ENCODE measurements at places on chromosomes 7 and 10.

GRCh38 chr7:102891693-102892261, 21.0 kb upstream of the LRRC17 start:
- peak; percentile 83 for DNase-seq

DNA sequence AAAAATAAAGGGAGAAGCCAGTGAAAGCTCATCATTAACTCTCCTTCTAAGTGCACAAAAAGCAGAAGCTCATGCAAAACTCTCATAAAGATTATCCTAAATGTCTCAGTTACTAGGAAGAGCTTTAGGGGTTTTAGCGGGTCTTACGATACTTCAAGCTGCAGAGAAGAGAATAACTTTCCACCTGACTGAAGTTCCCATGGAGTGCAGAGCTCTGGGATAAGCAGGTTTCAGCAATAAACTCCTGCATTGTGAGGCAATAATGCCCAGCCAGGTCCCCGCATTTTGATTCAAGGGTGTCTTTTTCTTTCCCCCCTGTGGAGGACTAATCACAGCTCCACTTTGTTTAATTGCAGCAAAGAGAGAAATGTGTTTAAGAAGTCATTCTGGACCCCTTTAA, 241.9 kb upstream of the SP8 start:
- no peak for DNase-seq

DNA sequence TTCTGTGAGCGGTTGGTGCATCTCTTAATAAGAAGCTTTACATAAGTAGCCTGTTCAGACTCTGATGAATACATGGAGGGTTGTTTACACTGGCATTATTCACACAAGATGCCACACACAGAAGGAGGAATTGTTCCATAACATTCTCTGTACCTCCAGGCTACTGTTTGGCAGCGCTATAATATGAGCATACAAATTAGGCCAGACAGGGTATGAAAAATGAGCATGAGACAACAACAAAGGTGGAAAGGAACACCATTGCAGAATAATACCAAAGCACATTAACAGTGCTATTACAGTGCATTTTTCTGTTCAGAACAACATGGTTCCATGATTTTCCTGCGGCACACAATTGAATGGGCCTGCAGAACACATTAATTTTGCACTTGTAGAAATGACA, 417.2 kb upstream of the C7orf33 start:
- DNase-seq = no peak

DNA sequence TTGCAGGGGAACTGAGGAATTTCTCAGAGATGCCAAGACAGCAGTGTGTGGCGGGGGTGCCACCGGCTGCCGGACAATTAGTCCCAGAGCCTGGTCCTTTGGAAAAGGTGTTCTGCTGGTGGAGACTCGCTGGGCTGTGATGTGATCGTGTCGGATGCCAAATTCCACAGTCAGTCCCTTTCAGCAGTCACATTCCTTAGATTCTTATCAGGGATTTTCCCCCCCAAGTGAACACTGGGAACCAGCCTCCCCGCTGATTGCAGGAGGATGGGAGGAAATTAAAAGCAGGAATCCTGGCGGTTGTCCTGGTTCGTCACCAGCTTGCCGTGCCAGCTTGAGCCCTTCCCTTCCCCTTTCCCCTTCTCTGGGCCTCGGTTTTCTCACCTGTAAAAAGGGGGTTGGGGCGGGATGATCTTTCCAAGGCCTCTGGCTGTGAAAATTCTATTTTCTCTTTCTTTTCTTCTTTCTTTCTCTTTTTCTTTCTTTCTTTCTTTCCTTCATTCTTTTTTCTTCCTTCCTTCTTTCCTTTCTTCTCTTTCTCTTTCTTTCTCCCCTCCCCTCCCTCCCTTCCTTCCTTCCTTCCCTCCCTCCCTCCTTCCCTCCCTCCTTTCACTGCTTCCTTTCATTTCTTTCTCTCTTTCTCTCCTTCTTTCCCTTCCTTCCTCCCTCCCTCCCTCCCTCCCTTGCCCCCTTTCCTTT, 39.6 kb downstream of the COL26A1 start:
- peak; percentile 8 for DNase-seq

DNA sequence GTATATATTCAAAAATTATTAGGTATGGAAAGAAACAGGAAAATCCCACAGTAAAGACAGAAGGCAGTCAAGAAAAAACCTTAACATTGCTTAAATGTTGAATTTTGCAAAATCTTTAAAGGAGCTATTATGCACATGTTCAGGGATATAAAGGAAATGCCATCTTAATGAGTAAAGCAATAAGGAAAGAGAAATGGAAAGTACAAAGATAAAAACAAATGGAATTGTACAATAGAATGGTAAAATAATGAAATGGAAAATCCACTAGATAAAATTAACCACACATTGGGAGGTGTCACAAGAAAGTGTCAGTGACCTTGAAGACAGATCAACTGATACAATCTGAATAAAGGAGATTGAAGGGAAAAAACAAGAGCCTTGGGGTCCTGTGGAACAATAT, 82.0 kb downstream of the KIF20B start:
- no peak for DNase-seq

DNA sequence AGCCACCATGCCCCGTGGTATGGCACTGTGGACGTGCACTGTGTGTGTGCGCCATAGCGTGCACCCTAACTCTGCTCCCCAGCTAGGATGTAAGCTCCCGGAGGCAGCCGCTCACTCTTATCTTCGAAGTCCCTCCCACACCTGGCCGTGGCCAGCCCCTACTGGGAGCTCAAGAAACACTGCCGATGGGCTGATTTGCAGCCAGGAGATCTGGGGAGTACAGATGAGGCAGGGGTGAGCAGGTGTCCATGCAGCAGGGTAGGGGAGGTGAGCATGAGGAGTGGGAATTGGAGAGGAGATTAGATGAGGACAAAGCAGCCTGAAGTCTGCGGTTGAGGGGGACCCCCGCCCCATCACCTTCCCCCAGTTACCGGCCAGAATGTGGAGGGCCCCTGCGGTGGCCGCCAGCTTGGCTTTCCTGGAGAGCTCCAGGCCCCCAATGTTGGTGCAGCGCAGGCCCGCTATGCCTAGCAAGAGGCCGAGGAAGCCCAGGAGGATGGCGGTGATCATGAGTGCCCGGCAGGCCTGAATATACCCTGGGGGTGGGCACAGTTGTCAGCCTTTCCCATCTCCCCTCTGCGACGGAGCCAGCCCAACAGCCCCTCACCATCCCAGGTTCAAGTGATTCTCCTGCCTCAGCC, 3.6 kb downstream of the CLDN15 start:
- DNase-seq = no peak

DNA sequence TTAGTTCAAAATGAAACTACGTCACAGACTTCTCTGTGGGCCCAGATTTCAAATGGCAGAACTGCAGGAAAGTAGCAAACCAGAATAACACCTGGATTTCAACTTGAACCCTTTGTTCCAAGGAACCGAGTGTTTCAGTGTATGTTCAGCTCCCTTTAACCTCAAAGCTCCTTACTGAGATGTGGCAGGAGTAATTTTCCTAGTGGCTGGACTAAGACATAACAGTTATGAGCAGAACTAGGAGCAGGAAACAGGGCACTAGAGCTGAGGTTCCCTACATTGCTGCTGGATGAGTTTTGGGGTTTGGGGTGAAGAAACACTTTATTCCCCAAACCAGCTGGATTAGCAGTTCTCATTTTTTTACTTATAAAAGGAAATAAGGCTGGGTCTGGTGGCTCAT, 50.1 kb downstream of the NSUN6 start:
- DNase-seq = no peak

- no peak for DNase-seq
These were observed 88.5 kb downstream of the CREM start for GRCh38 chr10:35215107-35215506.

- DNase-seq = no peak
These were observed 477.3 kb downstream of the SDK1 start for GRCh38 chr7:3778345-3778744.

DNA sequence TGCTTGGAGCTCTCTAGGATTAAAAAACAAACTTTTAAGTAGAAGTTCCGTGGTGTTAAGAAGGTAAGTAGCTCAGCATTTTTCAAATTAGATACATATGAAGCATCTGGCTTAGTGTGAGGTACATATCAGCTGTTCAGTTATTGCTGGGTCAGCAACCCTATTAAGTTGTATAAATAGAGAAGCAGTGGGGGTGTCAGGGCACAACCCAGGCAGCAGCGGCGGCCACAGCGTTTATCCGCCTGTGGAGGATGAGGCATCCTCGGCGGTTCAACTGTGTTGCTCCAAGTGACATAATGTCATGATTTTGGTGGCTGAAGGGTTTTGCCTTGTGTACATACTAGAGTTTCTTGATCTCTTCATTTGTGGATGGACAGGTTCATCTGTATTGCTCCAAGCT, 54.6 kb upstream of the KIF5B start:
- no peak for DNase-seq

GRCh38 chr7:38674513-38674912, 43.3 kb upstream of the AMPH start:
- no peak for DNase-seq

DNA sequence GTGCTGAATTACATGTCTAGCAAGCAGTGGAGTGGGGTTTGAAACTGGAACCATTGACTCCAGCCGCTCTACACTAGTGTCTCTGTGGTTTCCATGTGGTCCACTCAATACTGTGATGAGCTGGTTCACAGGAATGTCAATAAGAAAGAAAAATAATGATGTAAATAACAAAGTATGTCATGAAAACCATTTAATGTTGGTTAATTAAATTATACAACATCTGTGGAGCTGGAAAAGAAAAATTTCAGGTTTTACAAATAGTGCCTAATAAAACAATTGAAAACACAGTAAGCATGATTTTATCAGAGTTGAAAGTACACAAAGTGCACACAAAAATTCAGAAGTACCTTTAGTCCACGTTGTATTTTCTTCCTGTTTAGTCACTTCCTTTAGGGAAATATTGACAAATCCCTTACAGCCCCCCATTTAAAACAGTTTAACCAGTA, 28.7 kb upstream of the NAMPT start:
- peak; percentile 80 for DNase-seq

- DNase-seq = no peak
These were observed 84.8 kb upstream of the PRKAR2B start for GRCh38 chr7:106959753-106960152.

GRCh38 chr10:131993275-131993674, 11.6 kb upstream of the BNIP3 start:
- DNase-seq = no peak

DNA sequence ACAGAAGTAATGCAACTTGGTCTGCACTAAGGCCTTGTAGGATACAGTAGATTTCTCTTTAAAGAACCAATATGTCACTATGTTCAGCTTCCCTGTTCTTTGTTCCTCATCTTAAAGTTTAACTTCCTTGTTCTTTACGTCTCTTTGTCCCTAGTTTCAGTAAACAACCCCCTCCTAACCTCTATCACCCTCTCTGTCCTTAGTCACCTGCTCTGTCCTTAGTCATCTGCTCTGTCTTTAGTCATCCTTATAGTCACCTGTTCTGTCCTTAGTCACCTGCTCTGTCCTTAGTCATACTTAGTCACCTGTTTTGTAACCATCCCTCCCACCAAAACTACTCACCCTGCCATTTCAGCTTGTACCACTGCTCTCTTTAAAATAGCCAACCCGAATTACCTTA, 144.6 kb upstream of the TMEM106B start:
- DNase-seq = peak; percentile 85

DNA sequence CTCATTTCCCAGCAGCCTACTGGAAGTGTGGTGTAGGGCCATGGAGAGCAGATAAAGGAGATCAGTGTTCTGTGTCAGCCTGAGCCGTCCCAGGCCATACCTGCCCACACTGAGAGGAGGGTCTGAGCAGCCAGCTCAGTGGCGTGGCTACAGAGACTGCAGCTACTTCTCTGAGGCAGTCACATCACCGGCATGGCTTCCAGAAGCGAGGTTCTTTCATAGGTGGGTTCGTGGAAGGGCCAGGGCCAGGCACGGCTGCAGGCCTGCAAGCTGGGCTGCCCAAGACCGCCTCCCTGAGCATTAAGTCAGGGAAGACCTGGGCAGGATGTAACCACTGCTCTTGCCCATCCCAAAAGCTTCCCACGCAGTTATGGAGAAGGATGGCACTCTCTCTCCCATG, 34.9 kb downstream of the LDB3 start:
- no peak for DNase-seq

- no peak for DNase-seq
These were observed 51.5 kb downstream of the AFAP1L2 start for GRCh38 chr10:114352653-114353298.

GRCh38 chr10:43471935-43472720, 35.2 kb downstream of the ZNF487 start:
- no peak for DNase-seq

GRCh38 chr7:137916980-137917645, 70.3 kb upstream of the DGKI start:
- DNase-seq = no peak

GRCh38 chr10:22489467-22489866, 144.2 kb downstream of the SPAG6 start:
- peak; percentile 73 for DNase-seq

DNA sequence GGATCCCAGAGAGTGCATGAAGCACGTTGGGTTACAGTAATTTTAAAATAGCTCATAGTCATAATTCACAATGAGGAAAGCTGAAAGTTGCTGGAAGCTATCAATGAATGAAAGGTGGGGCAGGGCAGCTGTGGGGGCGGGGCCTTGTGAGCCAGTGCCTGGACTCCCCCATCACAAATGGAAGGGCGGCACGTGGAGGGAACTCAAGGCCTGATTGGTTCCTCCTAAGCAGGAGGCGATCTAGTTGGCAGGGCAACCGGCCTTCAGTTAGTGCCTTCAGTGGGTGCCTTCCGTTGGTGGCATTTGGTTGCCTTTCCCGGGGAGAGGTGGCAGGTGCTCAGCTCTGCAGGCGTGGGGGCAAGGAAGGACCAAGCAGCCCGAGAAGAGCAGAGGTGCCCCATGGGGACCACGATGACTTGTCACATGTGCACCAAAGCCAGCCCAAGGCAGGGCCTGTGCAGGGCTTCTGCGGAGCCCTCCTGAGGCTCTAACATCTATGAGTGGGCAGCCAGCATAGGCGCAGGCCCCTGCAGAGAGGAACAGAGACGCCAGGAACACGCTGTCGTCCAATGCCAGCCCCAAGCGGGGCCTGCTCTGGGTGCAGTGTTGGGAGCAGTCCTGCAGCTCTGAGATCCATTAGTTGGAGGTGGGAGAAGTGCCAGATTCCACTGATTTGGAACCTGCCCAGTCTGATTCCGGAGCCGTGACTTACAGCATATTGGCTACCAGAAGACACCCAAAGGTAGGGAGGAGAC, 59.8 kb upstream of the PDSS1 start:
- no peak for DNase-seq

DNA sequence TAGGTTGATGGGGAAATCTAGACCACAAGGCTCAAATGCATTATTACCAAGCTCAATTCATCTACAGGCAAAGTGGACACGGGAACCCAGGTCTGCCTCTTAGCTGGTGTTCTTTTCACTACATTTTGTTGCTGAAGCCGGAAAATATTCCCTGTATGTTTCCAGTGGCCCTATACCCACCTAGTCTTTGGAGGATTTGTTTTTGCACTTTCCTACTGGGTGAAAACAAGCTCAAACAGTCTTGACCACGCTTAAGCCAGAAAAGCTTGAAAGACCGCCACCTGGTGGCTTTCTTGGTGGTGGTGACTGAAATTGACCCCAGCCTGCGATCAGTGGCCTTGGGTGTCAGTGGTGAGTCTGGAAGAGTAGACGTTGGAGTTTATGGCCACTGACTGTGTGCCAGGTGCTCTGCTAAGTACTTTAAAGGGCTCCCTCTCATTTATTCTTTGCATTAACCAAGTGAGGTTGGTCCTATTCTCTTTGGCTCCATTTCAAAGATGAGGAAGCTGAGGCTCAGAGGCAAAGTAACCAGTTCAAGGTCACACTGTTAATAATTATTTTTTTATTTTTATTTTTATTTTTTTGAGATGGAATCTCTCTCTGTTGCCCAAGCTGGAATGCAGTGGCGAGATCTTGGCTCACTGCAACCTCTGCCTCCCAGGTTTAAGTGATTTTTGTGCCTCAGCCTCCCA, 11.1 kb upstream of the CRTAC1 start:
- peak; percentile 53 for DNase-seq

Measured in bronchial epithelial cell (primary cell).